ENCODE measurements at places on chromosomes 7 and 10.

- DNase-seq: peak; percentile 81
Measured at GRCh38 chr10:78047314-78047891, 13.7 kb downstream of the RPS24 start.

DNA sequence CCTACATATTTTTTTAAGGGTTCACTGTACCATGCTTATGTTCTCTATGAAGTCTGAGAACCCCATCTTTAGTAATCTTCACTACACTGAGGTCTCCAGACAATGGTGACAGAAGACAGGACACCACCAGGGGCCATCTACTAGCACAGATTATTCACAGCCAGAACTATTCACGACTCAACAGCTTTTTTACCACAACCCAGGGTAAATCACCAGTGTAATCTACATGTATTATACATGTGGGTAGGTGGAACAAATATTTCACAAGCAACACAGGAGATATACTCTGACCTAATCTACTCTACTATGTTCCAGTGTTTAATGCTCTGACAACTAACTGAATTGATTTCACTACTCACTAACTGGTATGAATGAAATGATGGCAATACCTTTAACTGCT, 136.1 kb downstream of the ELMO1 start:
- no peak for DNase-seq

GRCh38 chr10:70106958-70107791, 25.4 kb downstream of the AIFM2 start:
- no peak for DNase-seq

DNA sequence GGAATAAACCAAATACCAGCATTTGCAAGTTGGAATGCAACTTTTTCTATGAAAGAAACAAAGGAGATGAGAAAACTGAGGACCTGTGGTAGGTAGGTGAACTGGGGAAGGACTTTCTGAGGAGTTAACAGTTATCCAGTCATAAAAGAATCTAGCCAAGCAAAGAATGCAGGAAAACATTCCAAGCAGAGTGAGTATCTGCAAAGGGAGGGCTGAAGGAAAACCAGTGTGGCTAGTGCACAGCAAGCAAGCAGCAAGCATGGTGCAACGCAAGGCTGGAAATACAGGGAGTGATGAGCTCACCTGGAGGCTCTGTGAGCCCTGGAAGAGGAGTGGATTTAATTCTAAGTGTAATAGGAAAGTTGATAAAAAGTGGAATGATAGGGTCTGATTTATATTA, 44.0 kb downstream of the RTKN2 start:
- no peak for DNase-seq

GRCh38 chr10:95660283-95660682, 3.8 kb upstream of the ALDH18A1 start:
- no peak for DNase-seq

GRCh38 chr7:25860275-25861163, 291.5 kb upstream of the NFE2L3 start:
- DNase-seq: no peak

- DNase-seq: no peak
Measured at GRCh38 chr10:88608780-88609179, 22.2 kb downstream of the LIPJ start.

- no peak for DNase-seq
Measured at GRCh38 chr10:33132626-33133025, 174.6 kb upstream of the ITGB1 start.

DNA sequence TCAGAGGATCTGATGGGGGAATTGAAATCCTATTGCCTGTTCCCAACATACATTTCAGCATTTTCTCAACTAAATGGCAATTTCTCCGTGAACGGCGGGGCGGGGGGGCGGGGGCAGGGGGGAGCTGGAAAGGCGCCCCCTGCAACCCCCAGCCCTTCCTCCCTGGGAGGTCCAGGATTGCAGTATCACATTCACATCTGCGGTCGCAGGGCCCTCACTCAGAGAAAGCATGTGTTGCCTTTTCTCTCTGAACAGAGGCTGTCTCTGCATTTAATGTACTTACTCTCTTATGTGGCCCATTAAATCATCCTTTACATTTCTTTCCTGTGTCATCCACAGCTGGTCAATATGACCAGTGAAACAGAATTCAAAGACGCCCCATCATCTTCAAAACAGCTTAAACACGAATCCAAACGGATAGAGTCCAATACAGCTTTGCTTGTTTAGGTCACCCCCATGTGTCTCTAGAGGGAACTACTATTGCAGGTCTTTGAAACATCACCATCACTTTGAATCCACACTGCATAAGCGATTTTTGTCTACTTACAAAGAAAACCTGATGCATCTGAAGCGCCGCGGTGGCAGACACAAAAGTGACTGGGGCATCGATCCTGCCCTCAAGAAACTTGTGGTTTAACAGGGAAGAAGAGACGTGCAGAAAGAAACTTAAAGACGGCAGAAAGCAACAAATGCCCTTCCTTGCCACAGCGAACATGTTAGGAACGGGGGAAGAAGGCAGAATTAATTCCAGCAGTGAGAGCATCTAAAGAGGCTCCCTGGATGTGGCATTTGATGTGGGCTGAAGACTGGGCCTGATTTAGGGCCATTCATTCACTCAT, 17.0 kb upstream of the ECHDC3 start:
- DNase-seq: no peak
